B cell (primary cell): ENCODE measurements at places on chromosomes 7 and 10. TPM values are rescaled to one million over a fixed set of nuclear protein-coding genes. Genes with fewer than 3 reads are reported as not detected.

Gene CFTR
- not detected in 2 replicates for total RNA-seq

Gene TMEM270
- total RNA-seq: not detected in 2 replicates

Gene PLA2G12B
- not detected in 2 replicates for total RNA-seq

Gene LIPK
- total RNA-seq: not detected in 2 replicates

Gene AQP1
- total RNA-seq: 0.10 TPM in 1 of 2 replicates, not detected in the other

Gene LRRD1
- total RNA-seq: 0.15 and 0.17 TPM in 2 replicates

Gene NPTX2
- total RNA-seq: not detected in 2 replicates

Gene NEBL
- total RNA-seq: not detected in 2 replicates

Gene IDI2
- not detected in 2 replicates for total RNA-seq

Gene SH2B2
- 41.2 and 47.7 TPM in 2 replicates for total RNA-seq

Gene ADAM12
- 0.22 TPM in 2 replicates for total RNA-seq

Gene MRLN
- not detected in 2 replicates for total RNA-seq

Gene GPR26
- total RNA-seq: not detected in 2 replicates

Gene CDK1
- total RNA-seq: 0.71 and 1.1 TPM in 2 replicates

Gene TAS2R3
- 8.6 and 9.5 TPM in 2 replicates for total RNA-seq

Gene CUBN
- 4.2 and 5.3 TPM in 2 replicates for total RNA-seq

Gene GJC3
- total RNA-seq: not detected in 2 replicates

Gene TRIM50
- not detected in 2 replicates for total RNA-seq

Gene GDF2
- not detected in 2 replicates for total RNA-seq

Gene PPIF
- total RNA-seq: 50.4 and 50.7 TPM in 2 replicates

Gene CALCR
- not detected in 2 replicates for total RNA-seq

Gene NPC1L1
- not detected in 2 replicates for total RNA-seq

Gene AKR1C4
- total RNA-seq: not detected in 2 replicates

Gene CALHM1
- 0.34 and 0.41 TPM in 2 replicates for total RNA-seq

Gene WEE2
- not detected in 2 replicates for total RNA-seq

Gene STAMBPL1
- total RNA-seq: 56.7 and 64.2 TPM in 2 replicates

Gene CASP2
- total RNA-seq: 66.5 and 71.1 TPM in 2 replicates

Gene HOXA4
- total RNA-seq: 0.24 TPM in 1 of 2 replicates, not detected in the other

Gene SPDYE2B
- total RNA-seq: not detected in 2 replicates
